ENCODE measurements at places on chromosomes 3 and 15.

DNA sequence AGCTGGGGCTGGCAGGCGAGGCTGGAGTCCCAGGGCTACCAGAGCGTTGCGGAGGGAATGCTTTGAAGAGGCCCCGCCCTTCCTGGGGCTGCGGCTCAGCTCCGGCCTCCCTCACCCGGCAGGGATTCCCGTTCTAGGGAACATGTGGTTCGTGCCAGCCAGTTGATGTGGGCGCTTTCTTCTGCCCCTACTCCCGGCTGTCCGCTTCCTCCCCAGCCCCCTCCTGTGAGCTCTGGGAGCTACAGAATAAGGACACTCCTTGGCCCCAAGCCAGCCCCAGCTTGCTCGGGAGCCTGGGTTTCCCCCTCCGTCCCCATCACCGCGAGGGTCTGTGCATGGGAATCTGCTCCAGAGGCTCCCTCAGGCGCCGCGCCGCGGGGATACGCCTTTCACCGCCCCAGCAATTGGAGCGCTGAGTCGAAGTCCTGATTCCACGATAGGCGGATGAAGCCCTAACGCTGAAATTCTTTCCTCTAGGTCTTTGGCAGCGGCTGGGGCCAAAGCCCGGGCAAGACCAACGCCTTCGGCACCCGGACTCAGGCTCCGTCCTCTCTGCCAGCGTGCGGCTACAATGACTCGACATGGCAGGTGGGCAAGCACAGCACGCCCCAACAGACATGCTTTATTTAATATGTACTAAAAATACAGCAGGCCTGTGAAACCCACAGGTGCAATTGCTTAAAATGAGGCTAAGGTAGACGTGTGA, 69.5 kb downstream of the KLF15 start:
- DNase-seq: no peak

DNA sequence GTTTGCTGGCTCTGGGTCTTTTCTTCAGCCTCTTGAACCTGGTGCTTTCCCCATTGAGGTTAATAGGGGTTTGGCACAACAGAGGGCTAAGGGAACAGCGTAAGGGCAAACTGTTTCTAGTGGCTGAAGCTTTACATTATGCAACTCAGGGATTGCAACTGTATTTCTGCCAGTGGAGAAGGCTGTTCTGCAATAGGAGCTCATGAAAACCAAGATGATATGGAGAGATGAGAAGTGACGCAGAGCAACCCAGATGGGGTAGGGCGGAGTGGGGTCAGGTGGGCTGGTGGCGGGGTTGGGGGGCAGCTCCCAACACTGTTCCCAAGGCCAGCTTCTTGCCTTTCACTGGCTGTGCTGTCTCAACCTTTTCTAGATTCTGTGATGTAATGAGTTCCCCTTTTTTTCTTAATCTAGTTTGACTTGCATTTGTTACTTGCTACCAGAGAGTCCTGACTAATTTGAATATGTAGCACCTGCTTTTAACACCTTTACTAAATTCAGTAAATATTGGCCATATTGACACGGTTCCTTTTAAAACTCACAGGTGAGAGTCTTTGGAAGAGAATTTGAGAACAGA, 7.2 kb downstream of the GXYLT2 start:
- DNase-seq: no peak

DNA sequence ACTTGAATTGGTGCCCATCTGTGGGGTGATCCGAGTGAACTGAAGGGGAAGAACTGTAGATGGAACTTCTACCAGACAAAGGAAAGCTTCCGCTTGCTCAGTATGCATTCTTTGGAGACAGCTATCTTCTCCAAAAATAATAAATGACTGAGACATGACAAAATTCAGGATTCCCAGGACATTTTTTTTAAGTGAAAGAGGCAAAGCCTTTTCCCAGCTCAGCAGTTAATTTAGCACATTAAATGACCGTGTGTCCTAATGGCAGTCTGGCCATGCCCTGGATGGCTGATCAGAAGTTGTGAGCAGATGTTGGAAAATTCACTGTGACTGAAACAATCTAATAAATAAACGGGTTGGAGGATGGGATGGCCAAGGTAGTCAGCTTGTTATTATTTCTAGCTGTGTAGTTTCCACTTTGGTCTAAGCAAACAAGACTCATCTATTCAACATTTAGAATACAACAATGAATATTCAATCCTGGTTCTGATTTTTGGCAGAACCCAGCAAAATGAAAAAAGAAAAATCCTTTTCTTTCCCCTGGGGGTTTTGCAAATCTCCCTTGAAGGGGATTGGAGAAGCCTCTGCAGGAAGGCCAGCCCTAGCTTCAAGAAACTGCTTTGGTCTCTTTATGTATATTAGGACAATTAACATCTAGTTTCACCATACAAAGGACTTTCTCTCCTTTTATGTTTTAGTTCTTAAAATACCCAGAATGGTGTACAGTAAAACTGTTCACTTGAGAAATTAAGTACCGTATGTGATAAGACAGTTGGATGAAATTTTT, 540.9 kb upstream of the MDFIC2 start:
- no peak for DNase-seq

DNA sequence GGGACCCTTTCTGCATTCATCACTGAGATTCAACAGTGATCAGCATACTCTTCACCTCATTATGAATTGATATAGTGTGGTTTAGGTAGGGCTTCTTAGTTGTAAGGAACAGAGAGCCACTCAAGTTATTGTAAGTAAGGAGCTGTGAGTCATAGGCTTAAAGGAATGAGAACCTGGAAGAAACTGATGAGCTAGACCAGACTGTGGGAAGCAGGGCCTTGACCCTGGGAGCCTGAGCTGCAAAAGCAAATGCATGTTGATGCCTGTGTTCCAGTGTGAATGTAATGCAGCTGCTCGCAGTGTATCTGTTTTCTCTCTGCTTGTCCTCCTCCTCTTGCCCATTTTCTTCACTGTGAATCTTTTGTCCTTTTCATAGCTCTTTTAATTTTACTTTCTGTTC, 13.6 kb downstream of the ZKSCAN7 start:
- no peak for DNase-seq

DNA sequence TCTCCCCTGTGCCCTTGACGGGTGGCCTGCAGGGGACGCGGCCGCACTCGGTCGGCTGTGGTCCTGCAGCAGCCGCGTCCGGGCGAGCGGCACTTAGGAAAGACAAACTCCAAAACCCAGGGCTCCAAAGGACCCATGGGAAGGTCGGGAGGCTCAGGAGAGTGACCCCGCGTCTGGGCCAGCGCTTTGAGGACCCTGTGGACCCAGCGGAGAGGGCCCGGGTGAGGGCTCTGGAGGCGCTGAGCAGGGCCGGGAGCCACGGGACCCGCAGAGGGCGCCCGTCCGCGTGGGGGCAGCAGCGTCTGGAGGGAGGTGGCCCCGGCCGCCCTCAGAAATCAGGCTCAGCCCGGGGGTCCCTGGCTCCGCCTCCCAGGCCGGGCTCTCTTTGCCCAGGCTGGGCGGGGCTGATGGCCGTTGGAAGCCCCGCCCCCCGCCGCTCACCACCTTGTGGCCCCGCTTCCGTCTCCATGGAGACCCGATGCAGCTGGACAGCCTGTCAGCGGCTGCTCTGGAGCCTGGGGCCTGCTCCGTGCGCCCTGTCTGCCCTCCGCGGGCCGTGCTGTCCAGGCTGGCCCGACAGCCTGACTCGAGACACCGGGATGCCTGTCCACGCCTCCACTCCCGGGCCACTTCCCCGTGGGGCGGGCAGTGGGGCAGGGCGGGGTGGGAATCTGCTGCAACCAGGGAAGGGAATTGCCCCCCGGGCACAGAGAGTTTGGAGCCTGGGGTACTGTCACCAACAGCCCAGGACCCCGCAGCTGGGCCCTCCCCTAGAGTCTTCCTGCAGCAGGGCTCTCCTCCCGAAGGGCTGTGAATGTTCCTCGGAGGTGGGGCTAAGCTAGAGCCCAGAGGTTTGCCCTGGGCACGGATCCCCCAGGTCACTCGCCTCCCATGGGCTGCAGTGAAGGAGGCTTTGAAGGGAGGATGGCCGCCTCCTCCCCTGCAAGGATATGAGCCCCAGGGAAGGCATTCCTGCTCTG, 34.8 kb upstream of the RPL32 start:
- no peak for DNase-seq

GRCh38 chr3:185815391-185816282, 9.2 kb downstream of the IGF2BP2 start:
- no peak for DNase-seq

DNA sequence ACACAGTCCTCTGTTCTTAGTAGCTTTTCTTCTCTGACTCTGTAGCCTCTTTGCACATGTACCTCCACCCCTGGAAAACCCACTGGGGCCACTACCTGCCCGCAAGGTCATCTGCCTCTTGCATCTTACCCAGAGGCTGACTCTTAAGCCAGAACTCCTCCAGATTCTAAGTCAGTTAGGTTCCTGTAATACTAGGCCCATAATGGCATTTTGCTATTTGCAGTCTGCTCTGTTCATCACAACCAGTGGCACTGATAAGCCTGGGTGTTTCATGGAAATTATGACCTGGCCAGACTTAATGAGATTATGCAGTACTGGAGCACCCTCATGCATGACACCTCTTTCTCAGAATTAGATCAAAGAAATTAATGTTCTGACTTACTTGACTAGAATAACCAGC, 31.7 kb upstream of the ATG7 start:
- DNase-seq: no peak

- DNase-seq: no peak
These were observed 568 bp upstream of the NEK4 start for GRCh38 chr3:52771334-52771681.

GRCh38 chr3:190840146-190840545, 22.3 kb downstream of the GMNC start:
- DNase-seq: no peak

DNA sequence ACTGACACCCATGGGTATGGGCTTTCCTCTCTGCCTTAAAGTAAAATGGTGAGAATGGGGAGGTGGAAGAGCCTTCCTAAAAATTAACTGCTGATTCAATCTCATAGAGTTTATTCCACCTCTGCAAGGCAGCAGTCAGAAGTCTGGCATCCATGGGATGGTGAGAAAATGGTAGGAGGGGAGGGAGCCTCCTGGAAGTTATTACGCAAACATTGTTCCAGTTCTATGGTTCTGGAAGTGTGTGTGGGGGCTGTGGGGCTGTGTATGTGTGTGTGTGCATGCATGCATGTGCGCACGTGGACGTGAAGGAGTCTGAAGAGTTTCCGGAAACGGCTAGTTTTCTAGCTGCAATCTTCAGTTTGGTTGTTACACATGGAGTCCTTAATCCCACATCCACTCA, 177.6 kb downstream of the KCNAB1 start:
- no peak for DNase-seq

DNA sequence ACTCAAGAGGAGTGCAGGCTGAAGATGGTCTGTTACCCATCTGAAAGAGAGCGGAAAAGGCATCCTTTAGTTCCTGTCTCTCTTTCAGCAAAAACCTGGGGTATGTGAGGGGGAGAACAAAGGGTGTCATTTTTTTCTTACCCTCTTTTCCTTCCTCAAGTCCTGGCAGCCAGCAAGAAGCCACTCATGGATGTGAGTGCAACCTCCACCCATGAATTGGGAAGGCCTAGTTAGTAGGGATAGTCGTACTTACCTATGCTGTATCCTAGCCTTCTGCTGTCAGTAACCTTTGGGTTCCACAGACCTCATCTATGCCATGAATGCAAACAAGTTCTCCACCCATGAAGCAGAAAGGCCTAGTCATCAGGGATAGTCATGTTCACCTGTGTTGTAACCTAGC, 472.8 kb downstream of the ZIC1 start:
- no peak for DNase-seq

DNA sequence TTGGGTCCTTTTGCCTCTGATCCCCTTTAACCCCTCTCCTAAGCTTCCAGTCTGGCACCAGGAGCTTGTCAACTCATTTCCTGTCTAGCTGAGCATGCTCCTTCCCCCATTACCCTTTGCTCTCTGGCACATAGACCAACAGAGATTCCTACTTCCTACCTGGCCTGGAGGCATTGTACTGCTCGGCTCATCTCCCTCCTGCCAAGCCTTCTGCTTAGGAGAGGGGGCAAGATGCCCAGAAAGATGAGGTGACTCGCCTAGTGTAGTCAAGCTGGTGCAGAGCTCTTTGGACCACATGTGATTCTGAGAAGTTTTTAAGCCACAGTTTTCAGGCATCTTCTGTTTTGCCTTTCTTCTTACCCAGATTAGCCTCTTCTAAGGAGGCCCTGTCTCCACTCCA, 95.4 kb downstream of the ZNF621 start:
- DNase-seq: no peak

GRCh38 chr3:73584873-73585272, 39.9 kb downstream of the PDZRN3 start:
- DNase-seq: no peak

GRCh38 chr3:15050405-15051092, 14.6 kb downstream of the MRPS25 start:
- DNase-seq: no peak

GRCh38 chr3:34073111-34073510, 274.7 kb downstream of the PDCD6IP start:
- DNase-seq: no peak

GRCh38 chr3:123899300-123899865, 15.3 kb upstream of the MYLK start:
- no peak for DNase-seq

DNA sequence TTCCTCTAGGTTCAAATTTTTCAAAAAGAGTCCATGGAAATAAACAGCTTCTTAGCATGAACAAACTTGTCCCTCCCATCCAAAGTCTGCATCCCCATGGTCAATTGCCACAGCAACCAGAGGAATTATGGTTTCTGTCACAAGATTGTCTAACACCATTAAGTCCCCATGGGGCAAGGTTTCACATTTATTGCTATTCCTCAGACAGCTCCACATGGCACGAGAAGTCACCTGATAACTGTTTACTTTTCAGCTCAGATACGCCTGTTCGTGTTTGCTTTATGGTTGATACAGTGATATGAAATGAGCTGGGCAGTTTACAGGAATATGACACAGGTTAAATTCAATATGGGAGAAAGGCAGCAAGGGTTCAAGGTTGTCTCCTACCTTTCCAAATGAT, 37.9 kb upstream of the MUC13 start:
- no peak for DNase-seq

DNA sequence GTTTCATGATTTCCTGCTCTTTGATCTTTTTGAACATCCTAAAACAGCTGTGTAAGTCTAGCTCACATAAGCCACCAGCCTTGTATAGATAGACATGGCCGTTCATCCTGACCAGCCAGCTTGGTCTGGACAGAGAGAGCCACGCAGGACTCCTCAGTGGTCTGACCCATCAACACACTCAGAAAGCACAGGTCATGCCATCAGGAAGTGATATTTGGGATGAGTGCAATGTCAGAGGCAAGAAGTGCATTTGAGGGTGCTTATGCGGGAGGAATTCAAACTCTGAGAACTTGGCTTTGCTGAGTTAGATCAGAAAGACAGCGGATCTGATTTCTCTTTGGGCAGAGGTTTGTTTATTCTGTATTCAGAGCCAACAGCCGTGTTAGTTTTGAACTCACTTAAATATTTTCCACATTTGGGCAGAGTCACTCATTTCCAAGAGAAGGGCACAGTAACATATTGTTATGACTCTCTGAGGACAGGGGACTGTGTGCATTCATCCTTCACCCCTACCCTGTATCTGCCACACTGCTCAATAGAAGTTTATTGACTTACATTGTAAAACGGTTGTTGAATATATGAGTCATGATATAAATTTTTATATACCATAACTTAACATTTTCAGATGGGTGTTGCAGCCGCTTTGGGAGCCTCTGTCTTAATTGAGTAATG, 225.3 kb upstream of the LYSMD4 start:
- DNase-seq: no peak

Measured in esophagus squamous epithelium (tissue), 5 donors.